ENCODE measurements at places on chromosomes 1 and 21.
A peak's percentile ranks its signal among the peaks of the same experiment; 100 is the strongest.

DNA sequence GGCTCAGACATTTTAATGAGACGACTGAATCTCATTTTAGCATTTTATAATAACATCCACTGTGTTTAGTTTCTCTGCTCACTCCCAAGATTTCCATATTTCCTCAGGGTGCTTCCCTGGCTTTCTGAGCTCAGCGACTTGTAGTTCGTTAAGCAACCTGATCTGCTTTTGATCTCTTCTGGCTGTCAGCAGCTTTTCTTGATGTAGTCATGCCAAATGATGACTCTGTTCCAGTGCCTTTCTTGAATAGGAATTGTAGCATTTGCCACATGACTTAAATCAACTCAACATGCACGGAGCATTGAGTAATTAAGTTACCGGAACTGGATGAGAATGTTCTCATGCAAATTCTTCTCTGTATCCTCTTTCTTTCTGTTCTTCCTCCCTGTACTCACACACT is 246.1 kb downstream of the FMN2 start:
- DNase-seq: no peak

GRCh38 chr1:214638459-214638807 is 35.4 kb downstream of the CENPF start:
- DNase-seq: no peak

DNA sequence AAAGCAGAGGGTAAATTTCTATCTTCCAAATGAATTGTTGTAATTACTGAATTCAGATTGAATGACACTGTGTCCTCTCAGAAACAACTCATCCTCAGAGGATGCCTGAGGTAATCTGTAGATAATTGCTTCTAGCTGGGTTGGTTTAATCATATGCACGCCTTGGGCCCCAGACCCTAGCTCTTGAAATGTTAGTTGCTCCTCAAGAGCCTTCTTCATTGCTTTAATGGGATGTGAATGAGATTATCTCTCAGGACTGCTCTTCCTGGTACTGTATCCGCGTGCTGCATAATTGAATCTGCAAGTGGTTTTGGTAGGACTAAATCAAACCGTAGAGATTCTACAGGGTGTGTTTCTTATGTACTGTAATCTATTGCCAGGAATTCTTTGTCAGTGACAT is 569.3 kb upstream of the NEGR1 start:
- DNase-seq: no peak

- peak; percentile 20 for DNase-seq
These were observed 41.9 kb downstream of the CHML start for GRCh38 chr1:241598249-241598648.

- DNase-seq: no peak
These were observed 66.2 kb downstream of the FAAP20 start for GRCh38 chr1:2128189-2128901.

DNA sequence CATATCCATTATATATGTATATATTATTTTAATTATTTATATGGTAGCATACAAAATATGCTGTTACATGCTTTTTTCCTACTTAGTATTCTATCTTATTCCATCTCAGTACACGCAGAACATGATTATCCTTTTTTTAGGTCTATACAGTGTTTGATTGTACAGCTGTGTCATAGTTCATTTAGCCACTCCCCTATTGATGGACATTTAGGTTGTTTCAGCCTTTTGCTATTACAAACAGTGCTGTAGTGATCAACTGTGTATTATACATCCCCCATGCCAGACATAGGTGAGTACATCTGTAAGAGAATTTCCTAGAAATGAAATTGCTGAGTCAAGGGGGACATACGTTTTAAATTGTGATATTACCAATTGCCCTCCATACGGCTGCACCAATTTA is 15.6 kb downstream of the LACTBL1 start:
- no peak for DNase-seq

DNA sequence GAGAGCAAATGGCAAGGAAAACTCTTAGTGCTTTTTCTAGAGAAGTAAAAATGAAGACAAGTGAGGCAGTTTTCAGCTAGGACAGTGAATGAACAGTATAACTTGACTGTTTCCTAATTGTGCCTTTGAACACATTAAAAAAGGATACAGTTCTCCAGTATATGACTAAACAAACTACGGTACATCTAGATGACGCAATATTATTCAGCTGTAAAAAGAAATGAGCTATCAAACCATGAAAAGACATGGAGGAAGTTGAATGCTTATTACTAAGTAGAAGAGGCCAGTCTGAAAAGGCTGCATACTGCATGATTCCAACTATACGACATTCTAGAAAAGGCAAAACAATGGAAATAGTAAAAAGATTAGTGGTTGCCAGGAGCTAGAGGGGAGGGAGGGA is 206.3 kb downstream of the SIPA1L2 start:
- DNase-seq: no peak

- DNase-seq: no peak
These were observed 2.3 kb downstream of the ZBTB37 start for GRCh38 chr1:173870252-173871075.

- no peak for DNase-seq
These were observed 93.6 kb downstream of the TSEN15 start for GRCh38 chr1:184145083-184145482.

GRCh38 chr1:193785850-193786420 is 599.5 kb upstream of the B3GALT2 start:
- DNase-seq: no peak

- DNase-seq: no peak
These were observed 22.7 kb downstream of the SPOCD1 start for GRCh38 chr1:31793086-31793485.

DNA sequence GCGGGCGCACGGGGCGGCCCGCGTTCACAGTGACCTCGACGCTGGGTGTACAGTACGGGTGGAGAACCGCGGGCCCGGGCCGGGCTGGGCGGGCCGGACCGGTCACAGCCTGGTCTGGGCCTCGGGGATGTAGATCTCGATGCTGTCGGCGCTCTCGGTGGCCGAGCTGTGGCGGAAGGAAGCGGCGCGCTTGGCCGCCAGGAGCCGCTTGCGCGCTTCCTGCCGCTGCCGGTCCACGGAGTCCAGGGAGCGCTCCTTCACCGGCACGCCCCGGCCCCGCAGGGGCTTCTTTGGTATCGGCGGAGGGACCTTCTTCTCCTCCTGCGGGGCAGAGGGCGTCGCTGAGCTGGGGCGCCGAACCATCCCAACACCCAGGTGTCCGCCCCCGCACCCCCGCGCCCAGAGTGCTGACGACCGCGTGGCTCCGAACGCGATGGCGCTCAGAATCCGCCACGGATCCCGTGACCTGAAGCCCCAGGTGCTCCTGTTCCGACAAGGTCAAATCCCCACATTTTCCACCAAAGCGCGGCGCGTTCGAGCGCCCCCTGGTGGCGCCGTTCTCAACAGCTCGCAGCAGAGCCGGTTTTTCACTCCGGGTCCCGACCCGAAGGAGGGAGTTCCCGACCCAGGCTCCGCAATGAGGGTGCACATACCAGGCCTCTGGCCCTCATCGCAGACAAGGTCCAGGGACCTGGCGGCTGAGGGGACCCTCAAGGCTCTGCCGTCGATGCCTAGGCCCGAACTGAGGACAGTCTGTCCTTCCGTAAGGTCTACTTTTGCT is 6.6 kb upstream of the SMIM12 start:
- DNase-seq: no peak

DNA sequence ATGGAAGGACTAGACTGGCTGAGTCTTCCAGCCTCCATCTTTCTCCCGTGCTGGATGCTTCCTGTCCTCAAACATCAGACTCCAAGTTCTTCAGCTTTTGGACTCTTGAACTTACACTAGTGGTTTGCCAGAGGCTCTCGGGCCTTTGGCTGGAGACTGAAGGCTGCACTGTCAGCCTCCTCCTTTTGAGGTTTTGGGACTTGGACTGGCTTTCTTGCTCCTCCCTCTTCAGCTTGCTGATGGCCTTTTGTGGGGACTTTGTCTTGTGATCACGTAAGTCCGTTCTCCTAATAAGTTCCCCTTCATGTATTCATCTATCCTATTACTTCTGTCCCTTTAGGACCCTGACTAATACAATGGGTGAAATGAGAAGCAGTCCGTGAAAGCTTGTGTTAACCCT is 196.4 kb downstream of the KAZN start:
- DNase-seq: no peak

GRCh38 chr1:200184196-200184595 is 156.7 kb downstream of the NR5A2 start:
- DNase-seq: peak; percentile 79

- DNase-seq: no peak
These were observed 39.2 kb upstream of the THEM4 start for GRCh38 chr1:151948506-151948905.

- DNase-seq: no peak
These were observed 406.7 kb downstream of the DISC1 start for GRCh38 chr1:232033285-232033684.

- DNase-seq: no peak
These were observed 35.3 kb upstream of the PAXBP1 start for GRCh38 chr21:32806810-32807386.

DNA sequence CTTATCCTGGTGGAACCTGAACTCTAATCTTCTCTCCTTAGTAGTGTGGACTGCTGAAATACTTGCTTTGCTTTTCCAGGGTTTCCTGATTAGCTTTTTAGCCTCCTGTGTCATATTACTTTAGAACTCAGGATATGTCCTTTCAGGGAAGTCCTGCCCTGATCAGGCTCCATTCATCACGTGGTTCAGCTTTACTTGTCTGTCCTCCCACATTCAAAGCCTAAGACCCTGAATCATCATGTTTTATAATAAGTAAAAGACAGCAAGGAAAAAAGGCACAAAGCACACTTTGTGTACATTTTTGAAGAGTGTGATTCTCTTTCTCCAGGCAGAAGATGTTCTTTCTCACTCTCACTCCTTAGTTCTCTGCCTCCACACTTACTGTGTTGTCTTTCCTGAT is 70.6 kb downstream of the PATJ start:
- no peak for DNase-seq

DNA sequence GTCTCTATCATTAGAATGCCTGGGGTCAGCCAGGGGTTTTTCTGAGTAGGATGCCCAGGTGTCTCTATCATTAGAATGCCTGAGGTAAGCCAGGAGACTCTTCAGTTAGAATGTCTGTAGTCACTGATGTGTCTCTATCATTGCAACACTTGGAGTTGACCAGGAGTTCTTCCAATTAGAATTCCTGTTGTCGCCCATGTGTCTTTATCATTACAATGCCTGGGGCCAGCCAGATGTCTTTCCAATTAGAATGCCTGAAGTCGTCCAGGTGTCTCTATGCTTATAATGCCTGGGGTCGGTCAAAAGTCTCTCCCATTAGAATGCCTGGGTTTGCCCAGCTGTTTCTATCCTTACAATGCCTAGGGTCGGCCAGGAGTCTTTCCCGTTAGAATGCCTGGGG is 55.8 kb downstream of the RNF187 start:
- DNase-seq: no peak

- DNase-seq: no peak
These were observed 22.1 kb downstream of the PAPPA2 start for GRCh38 chr1:176485083-176485482.

GRCh38 chr21:36193200-36193599 is 36.6 kb downstream of the DOP1B start:
- DNase-seq: no peak

GRCh38 chr1:2566101-2567045 is 10.2 kb downstream of the TNFRSF14 start:
- no peak for DNase-seq

GRCh38 chr1:171983584-171983983 is 142.3 kb downstream of the DNM3 start:
- DNase-seq: peak; percentile 2

DNA sequence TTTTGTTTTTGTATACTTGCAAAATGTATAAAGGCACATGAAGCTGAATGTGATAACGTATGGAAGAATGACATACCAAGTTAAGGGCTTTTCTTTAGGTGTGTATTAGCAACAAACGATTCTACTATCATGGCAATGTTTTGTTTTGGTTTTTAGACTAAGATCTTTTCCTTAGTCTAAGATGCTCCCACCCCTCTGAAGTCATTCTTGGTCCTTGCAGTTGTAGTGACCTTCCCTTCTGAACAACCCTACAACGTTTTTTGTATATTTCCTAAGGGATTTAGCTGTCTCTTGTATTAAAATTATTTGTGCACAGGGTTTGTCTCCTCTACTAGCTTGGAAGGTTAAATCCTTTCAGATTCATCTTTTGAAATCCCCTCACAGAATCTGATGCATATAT is 61.0 kb downstream of the SPAG17 start:
- DNase-seq: no peak

GRCh38 chr1:81157686-81158085 is 643.0 kb upstream of the ADGRL2 start:
- no peak for DNase-seq

- DNase-seq: no peak
These were observed 23.9 kb upstream of the CYYR1 start for GRCh38 chr21:26597031-26597430.

DNA sequence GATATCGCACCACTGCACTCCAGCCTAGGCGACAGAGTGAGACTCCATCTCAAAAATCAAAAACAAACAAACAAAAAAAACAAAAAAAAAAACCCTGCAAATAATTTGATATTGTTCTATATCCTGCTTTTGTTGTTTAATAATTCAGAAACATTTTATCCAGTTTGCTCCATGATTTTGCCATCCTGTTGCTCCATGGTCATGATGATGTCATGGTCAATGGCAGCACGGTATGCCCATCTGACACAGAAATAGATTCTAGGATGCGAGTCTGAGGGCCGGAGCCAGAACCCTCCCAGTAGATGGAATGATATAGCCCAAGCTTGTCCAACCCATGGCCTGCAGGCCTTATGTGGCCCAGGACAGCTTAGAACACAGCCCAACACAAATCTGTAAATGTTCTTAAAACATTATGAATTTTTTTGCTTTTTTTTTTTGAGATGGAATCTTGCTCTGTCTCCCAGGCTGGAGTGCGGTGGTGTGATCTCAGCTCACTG is 39.8 kb downstream of the EDARADD start:
- no peak for DNase-seq

DNA sequence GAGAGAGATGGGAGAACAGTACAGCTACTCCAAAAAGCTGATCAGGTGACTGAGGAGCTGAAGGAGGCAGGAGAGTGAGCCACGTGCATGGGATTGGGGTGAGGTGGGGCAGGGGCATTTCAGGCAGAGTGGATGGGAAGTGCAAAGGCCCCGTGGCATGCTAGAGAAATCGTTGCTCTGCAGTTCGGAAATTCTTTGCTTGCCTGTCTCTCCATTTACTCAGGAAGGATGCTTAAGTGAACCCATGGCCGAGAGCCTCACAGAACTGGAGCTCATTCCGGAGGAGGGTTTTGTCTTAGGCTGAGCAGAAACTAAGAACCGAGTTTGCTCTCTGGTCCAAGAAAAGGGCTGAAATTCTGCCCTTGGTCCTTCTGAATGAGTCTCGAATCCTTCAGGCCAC is 139.8 kb upstream of the TMEM51 start:
- DNase-seq: no peak

- DNase-seq: peak; percentile 49
These were observed 9.1 kb upstream of the IRF2BP2 start for GRCh38 chr1:234619071-234619480.

Measured in NCI-H2171 treated with DMSO at 0.1 percent for 48 hours (cell line).